ENCODE measurements at places on chromosomes 5 and 9. TPM values are rescaled to one million over a fixed set of nuclear protein-coding genes. Genes with fewer than 3 reads are reported as not detected.

- H3K27me3 ChIP-seq: no peaks in the 10 kb centered on the region
- H3K27ac ChIP-seq: no peak overlapping the region
- H3K4me1 ChIP-seq: no peaks in the 10 kb centered on the region
- DNase-seq: no peak
- no peak overlapping the region for H3K4me3 ChIP-seq
These were observed 110.1 kb downstream of the MARCHF3 start for GRCh38 chr5:126920291-126920690.

The CER1 gene
- total RNA-seq: not detected

DNA sequence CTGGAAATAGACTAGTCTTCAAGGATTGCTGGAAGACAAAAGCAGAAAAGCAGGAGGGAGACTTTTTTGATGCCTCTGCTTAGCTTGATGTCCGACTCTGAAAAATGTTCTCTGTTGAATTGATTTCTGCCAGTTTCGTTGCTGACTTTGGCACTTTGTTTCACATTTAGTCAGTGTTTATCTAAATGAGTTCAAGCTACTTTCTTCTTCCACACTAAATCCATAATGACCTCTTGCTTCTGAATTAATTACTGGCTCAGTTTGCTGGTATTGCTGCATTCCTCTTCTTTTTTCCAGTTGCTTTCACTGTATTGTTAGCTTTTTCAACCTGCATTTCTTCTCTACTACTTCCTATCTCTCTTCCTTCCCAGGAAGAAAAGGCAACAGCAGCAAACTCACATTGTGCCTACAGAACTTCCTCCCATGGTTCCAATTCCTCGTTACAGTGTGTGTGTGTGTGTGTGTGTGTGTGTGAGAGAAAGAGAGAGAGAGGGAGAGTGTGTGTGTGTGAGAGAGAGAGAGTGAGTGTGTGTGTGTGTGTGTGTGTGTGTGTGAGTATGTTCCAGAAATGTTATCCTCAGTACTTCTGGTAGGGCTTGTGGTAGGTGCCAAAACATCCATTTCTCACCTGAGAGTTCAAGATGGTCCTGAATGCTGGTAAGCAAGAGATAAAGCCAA, 234.8 kb downstream of the CSNK1G3 start:
- H3K4me3 ChIP-seq: no peak overlapping the region
- H3K36me3 ChIP-seq: no peaks in the 10 kb centered on the region
- no peaks in the 10 kb centered on the region for H3K4me1 ChIP-seq
- no peaks in the 10 kb centered on the region for H3K27me3 ChIP-seq
- DNase-seq: no peak

- no peak for DNase-seq
- H3K36me3 ChIP-seq: no peaks in the 10 kb centered on the region
- H3K27me3 ChIP-seq: peaks cover 3% of the 10 kb centered on the region
- no peak overlapping the region for H3K4me3 ChIP-seq
- H3K27ac ChIP-seq: no peak overlapping the region
These were observed 91.8 kb upstream of the TBCA start for GRCh38 chr5:77867914-77868313.

- peaks cover 6% of the 10 kb centered on the region for H3K27me3 ChIP-seq
- no peak overlapping the region for H3K4me3 ChIP-seq
- H3K36me3 ChIP-seq: no peaks in the 10 kb centered on the region
These were observed 74.1 kb downstream of the CSF2 start for GRCh38 chr5:132147663-132148062.

- H3K27ac ChIP-seq: no peak overlapping the region
- no peak for DNase-seq
- H3K27me3 ChIP-seq: no peaks in the 10 kb centered on the region
- no peak overlapping the region for H3K4me3 ChIP-seq
These were observed 217.5 kb upstream of the TAS2R1 start for GRCh38 chr5:9847631-9848030.

DNA sequence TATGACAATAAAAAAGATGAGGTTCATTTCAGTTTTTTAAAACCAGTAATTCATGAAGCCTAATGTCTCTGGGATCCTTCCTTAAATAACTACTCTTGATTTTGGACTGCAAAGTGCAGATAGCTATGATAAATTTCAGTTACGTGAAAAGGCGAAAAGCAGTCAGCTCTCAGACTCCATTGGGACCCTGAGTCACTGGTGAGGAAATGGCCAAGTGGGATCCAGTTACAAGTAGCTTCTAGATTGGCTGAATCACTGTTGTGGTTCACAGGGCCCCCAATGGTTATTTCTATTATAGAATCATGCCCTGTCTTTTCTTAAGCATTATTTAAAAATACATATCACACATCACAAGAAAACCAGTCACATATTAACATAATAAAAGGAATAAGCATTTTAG, 31.1 kb upstream of the PPP3R2 start:
- no peaks in the 10 kb centered on the region for H3K36me3 ChIP-seq
- H3K27ac ChIP-seq: no peak overlapping the region
- no peak for DNase-seq
- H3K27me3 ChIP-seq: no peaks in the 10 kb centered on the region
- no peaks in the 10 kb centered on the region for H3K4me1 ChIP-seq
